ENCODE measurements at places on chromosomes 3 and 15.

GRCh38 chr15:68208636-68209240 is 3.6 kb upstream of the CALML4 start:
- no peak for DNase-seq

DNA sequence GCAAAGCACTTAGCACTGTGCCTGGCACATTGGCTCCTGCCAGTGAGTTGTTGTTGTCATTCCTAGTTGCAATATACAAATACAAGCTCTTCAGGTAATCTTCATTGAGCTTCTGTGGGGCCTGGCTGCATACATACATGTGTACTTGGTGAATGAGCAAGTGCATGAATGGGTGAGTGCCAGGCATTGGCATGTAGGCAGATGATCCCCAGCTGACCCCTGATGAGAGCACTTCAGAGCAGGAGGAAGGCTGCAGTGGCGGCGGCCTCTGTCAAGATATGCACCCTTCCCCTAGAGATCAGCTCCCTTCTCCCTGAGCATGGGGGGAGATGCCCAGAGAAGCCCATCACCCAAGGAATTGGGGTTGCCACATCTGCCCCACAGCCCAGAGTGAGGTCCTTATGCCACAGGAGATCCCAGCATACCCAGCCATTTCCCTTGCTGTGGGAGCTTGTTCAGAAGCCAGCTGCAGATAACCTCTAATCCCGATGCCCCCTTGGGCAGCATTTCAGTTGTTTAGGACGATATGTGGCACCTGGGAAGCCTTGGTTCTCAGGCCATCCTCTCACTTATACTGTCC is 8.8 kb downstream of the CACNA2D3 start:
- no peak for DNase-seq

DNA sequence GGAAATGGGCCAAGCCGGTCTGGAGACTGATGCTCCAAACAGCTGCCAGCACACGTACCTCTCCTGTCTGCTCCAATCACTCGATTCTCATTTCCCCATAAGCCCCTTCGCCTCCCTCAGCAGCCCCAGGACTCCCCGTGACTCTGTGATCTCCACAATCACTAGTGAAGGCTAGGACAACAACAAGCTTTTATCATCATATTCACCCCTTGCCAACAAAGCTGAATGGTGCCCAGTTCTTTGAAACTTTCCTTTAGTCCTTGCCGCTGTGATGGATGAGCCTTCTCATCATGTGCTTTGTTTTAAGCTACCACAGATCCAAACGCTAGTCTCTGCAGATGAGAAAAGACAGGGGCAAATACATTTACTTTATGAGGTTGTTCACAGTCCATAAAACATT is 242.0 kb downstream of the SV2B start:
- DNase-seq, result no peak

DNA sequence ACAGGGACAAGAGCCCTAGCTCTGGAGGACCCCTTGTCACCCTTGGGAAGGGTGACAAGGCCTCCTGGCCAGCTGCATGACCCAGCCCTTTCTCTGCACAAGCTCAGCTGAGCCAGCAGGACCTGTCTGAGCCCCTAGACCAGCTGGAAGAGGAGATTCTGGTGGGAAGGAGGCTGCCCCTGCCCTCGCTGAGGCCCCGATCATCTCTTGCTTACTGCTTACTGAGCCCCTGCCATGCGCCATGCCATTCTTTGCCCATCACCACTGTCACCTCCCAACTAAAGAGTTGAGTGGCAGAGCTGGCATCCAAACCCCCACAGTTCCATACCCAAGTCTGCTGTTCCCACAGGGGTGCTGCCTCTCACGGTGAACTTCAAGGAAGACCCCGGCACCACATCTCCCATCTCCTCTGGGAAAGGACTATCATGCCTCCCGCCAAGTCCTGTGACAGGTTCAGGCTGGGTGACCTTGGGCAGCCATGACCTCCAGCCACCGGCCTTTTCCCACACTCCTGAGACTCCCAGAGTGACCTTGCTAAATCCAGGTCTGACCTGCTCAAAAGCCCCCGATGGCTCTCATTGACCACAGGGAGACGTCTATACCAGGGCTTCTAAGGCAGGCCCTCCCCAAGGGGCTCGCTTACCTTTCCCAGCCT is 34.0 kb downstream of the ACSBG1 start:
- no peak for DNase-seq

GRCh38 chr3:16937326-16937845 is 52.6 kb downstream of the PLCL2 start:
- DNase-seq, result no peak

GRCh38 chr3:127287840-127288239 is at the start of gene PRR20G:
Gene PRR20G (minus strand): TSS chr3:127288046. CDS start chr3:127287365, 681 bp downstream.
- no peak for DNase-seq

GRCh38 chr3:152405915-152406802 is 137.4 kb downstream of the MBNL1 start:
- DNase-seq, result peak; percentile 51

- DNase-seq, result peak; percentile 93
These were observed 32.6 kb upstream of the NOX5 start for GRCh38 chr15:68981941-68982340.

- DNase-seq, result no peak
These were observed 205.9 kb downstream of the P3H2 start for GRCh38 chr3:189914799-189915198.

DNA sequence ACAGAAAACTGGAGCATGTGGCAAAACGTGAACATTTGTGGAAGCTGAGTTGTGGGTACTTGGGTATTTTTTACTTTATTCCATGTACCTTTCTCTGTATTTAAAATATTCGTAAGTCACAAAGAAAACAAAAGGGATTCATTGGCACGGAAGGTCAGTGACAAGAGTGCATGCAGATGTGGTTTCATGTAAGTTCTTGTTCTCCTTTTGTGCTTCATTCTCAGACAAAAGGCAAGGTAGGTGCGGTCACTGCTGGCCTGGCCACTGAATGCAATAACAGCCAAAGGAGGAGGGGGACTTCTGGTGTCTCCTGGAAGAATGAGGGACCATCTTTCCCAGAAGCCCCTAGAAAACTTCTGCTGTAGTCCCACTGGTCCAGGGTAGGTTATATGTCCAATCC is 200.0 kb upstream of the TOPAZ1 start:
- no peak for DNase-seq

GRCh38 chr15:69730281-69731080 is 277.9 kb downstream of the RPLP1 start:
- DNase-seq, result no peak

GRCh38 chr15:40252141-40252437 is 13.2 kb downstream of the PAK6 start:
- no peak for DNase-seq

DNA sequence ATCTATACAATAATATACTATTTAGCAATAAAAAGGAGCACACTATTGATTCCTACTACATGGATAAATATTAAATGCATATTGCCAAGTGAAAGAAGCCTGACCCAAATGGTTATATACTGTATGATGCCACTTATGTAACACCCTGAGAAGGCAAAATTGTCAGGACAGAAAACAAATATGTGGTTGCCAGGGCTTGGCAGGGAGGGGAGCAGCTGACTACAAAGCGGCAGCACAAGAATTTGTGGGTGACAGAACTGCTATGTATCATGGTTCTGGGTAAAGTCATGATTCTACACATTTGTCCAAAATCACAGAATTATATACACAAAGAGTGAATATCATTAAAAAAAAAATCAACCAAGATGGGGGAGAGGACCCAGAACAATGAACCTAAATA is 22.5 kb downstream of the TBC1D2B start:
- DNase-seq, result no peak

DNA sequence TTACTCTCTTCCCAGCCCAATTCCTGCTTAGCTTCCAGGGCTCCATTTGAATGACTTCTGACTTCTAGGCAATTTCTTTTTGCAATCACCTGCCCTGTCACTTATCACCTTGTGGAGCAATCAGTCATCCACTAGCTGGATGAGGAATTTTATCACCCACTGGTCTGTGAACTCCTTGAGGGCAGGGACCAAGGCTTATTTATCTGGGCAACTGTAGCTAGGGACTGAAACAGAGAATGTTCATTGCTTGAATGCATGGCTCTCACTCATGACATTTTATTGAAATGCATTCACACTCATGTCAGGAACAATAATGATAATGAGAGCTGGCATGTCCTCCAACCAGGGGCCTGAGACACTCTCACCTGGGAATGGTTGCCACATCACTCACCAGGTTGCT is 15.5 kb downstream of the TNFAIP8L3 start:
- DNase-seq, result no peak

GRCh38 chr15:50542887-50543210 is 3.6 kb downstream of the USP50 start:
- DNase-seq, result no peak

All from NCI-H2171 (cell line).